DMS153 (cell line): ENCODE measurements at places on chromosomes 3 and 15.

DNA sequence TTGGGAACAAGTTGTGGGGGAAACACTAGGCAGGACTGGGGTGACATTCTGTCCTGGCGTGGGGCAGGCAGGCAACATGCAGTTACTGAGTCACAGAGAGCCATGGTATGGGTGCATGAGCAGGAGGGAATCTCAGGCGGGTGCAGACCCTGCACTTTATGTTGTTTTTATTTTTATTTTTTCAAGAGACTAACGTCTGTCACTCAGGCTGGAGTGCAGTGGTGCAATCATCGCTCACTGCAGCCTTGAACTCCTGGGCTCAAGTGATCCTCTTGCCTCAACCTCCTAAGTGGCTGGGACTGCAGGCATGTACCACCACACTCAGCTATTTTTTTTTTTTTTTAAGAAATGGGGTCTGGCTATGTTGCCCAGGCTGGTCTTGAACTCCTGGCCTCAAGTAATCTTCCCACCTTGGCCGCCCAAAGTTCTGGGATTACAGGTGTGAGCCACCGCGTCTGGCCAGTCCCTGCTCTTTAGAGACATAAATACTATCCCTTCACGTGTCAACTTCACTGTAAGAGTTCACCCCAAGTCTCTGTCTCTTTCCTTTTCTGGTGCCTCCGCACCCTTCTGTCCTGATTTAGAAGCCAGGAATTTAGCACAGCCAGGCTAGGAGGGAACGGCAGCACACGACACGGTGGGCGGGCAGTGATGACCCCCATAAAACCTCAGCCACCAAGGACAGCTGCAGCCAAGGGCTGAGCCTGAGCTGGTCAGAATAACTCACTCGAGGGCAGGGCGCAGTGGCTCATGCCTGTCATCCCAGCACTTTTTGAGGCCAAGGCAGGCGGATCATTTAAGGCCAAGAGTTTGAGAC, 72.8 kb upstream of the IQSEC1 start:
- no peak for DNase-seq

GRCh38 chr3:196016485-196016884, 65.4 kb downstream of the TFRC start:
- DNase-seq = no peak

GRCh38 chr15:34038871-34039789, at the start of gene AVEN:
Gene AVEN, minus strand, starts transcription at chr15:34039204. Its CDS starts 158 bp downstream, at chr15:34039046.
- peak; percentile 6 for DNase-seq

DNA sequence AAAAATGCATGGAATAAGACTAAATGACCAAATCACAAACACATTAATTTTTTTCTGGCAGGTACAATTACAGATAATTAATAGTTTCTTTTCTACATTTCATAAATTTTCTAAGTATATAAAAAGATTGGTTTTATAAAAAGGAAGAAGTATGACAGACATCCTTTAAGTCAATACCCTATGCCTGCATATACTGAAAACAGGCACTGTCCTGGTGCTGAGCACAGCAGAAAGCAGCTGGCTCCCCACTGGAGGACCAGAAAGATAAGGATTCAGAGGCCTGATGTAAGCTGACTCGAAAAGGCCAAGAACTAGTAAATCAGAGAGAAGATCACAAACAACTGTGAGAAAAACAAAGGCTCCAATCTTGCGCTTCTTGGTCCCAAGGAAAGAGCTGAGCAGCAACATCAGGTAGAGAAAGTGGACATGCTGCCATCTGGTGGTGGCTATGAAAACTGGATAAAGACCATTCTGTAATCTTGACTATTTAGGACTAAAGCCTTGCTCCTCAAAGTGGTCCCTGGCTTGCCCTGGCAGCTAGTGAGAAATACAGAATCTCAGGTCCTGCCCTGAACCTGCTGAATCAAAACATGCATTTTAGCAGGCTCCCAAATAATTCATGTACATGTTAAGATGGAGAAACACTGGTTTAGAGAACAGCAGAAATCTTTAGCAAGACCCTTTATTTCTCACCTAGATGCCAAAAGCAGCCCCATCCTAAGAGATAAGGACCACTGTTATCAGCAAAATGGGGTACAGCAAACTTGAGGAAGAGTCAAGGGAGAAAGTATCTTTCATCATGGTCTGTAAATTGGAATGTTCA, 76.0 kb downstream of the TRANK1 start:
- DNase-seq = no peak

- no peak for DNase-seq
Measured at GRCh38 chr15:60313906-60314305, 83.9 kb downstream of the ANXA2 start.

DNA sequence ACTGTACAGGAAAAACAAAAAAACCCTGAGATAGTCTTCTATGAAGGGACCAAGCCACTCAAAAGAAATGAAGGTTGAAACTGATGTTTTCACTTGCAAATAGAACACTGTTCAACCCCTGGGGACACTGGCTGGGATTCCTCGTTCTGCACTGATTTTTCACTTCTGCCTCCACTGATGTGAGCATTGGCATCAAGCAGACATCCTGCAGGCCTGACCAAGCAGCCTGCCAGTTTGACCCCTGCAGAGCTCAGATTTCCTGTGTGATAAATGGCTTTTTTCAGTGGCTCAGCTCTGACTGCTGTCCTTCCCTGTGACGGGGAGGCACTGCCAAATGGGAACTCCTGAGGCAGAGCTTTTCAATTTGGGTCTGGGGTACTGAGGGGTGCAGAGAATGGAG, 50.0 kb downstream of the RASGRP1 start:
- no peak for DNase-seq

GRCh38 chr3:151146071-151146730, 56.8 kb downstream of the GPR171 start:
- peak; percentile 79 for DNase-seq

DNA sequence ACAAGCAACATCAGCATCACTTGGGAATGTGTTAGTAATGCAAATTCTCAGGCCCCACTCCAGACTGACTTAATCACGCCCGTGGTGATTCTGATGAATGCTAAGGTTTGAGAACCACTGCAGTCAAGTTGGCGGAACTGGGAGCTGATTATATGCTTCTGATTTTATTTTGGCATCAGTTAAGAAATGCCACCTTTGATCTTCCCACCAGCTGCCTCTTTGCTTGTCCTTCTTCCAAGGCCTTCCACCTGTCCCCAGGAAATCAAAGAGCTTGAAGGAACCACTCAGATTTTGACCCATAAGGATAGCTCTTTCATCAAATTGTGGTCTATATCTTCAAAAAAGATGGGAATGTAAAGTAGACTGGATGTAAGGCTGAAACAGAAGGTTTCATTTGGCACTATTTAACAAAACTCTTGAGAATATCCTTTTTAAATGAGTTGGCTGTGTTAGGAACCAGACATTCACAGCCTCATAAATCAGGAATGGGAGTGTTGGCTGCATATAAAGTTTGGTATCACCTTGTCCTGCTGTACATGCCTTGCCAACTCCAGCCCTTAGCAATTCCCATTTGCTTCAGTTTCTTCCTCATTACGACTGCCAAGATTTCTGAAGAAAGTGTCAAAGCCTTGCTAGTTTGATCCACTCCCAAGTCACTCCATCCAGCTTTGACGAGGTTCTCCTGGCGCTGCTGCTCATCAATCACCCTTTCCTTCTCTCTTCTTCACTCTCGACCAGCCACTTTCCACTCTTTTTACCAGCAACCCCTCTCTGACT, 125.8 kb upstream of the NPHP3 start:
- DNase-seq = no peak

GRCh38 chr15:44195151-44195740, at the start of gene FRMD5:
Gene FRMD5, minus strand, starts transcription at chr15:44195271.
- DNase-seq = peak; percentile 88

DNA sequence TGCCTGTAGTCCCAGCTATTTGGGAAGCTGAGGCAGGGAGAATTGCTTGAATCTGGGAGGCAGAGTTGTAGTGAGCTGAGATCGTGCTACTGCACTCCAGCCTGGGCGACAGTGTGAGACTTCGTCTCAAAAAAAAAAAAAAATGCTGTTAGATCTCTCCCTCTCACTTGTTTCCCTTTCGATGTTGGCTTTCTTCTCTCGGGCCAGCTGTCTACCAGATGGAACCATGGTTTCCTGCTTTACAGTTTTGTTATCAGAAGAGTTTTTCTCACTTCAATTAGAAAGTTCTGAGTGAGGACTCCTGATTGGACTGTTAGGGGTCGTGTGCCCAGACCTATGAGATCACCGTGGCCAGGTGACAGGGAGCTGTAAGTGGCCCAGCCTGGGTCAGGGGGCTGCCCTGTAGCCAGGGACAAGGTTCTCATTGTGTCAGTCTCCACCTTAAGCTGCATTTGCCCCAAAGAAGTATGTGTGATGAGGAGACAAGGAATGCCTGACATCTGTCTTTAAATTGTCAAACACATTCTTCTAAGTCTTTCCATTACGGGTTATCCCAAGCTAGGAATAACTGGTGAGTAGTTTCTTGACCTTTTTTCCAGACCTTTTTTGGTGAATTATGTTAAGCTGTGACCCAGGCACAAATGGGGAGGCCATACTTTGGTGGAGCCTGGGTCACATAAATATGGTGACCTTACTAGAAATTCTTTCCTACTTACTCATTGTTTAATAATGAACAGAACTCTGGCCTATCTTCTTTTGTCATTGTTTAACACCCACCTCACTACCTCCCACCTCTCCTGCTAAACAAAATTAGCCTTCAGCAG, 25.2 kb downstream of the SNAPC5 start:
- DNase-seq = no peak

DNA sequence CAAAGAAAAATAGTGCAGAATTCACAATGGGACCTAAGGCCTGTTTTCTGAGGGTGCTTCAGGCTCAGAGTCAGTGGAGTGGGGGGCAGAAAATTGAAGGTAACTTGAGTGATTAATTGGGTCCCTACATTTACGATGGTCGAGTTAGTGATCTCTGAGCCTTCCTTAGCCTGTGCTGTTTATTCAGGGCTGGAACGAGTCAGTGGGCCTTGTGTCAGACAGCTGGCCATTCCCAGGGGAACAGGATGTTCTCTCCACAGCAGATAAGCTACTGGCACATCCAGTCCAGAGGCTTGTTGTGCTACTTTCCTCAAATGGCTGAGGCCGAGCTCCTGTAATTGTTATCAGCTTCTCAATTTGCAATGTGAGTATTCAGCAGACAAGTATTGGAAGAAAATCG, 29.2 kb upstream of the CNTN3 start:
- DNase-seq = no peak

DNA sequence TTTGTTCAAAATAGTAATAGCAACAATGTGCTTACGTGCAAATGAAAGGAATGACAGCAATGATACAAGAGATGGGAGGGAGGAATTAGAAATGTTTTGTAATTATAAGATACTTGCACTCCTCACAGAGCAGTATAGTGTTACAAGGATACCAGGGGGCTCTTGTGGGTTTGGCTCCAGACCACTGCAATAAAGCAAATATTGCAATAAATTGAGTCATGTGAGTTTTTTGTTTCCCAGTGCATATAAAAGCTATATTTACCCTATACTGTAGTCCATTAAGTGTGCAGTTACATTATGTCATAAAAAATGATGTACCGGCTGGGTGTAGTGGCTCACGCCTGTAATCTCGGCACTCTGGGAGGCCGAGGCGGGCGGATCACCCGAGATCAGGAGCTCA, 864.3 kb downstream of the NSUN3 start:
- DNase-seq = no peak

DNA sequence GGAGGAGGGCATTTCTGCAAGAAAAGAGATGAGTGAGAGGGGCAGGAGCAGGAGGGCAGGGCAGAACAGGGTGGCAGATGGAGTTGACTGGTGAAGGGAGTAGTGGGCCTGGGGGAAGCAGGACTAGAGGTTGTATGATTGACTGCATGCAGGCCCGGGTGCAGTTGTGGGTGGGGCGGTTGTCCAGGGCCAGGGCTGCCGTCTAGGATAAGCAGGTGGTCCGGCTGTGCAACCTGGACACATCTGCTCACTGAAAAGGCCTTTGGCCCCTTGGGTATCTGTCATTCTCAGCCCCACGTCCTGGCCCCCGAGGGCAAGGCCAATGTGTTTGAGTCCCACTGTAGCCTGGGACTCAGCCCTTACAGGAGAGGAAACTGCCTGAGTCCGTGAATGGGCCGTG, 25.4 kb downstream of the ALS2CL start:
- DNase-seq = no peak

DNA sequence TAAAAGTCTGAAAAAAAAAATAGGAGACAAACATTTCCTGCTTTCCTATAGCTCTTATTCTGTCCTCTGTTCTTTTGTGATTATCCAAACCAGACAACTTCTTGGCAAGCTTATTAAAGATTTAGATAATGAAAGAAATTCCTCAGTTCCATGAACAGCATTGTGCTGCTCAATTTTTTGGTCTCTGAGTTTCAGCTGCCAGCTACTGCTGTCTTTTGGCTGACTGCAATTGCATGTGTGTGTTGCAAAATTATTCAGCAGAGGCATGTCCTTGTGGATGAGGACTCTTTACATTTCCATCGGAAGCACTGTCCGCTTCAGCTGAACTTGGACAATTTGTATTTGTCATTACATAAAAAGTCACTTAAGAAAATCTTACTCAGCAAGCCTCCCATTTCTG, 397.3 kb upstream of the RASGRP1 start:
- DNase-seq = no peak

DNA sequence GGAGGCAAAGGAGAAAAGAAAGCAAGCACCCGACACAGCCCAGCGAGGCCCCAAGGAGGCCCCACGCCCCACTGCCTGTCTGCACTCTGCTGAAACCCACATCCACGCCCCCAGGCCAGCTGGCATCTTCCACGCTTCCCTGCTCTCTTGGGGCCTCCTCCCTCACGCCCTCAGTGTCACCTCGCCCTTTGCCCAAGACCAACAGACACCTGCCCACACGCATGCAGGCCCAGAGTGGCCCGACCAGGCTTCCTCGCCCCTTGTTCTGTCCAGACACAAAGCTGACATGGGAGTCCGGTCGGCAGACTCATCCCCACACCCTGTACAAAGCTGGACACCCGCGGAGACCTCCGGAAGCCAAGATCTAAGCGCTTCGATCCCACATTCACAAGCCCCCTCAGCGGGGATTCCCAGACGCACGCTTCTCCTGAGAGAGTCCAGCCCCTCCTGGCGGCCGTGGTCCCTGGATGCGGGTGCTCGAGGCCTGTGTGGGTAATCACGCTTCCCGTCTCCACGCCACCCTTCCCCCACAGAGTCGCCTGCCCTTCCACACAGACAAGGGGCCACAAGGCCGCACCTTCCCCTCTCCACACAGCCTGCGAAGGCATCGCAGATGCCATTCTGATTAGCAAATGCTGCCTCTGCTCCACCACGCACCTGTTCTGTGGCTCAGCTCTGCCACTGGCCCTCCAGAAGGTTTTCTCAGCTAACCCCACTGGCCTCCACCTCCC, 176.6 kb downstream of the XXYLT1 start:
- DNase-seq = no peak

DNA sequence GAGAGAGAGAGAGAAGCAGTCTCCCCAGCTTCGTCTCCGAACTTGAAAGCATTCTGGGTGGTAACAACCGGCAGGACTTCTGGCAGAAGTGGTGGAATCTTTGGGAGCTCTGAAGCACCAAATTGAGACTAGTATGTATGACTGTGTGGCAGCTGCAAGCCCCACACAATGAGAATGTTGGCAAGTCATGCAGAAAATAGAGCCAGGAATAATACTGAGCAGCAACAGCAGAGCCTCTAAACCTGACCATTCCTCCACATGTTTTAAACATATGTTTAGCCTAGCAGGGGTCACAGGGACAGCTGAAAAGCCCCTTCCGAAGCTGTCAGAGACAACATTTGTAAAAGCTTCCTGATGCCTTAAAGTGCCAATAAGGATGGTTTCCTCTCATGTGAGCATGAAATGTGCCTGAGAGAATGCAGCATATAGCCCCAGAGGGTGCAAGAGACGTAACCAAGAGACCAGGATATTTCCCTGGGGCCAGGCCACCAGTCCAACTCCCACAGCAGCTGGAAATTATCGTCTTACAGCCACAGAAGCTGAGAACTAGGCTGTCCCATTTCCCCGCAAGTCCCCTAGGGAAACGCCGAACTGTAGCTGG, 178.6 kb upstream of the CCDC54 start:
- no peak for DNase-seq

GRCh38 chr15:82710208-82710555, 507 bp upstream of the AP3B2 start:
- no peak for DNase-seq
